Left ventricle myocardium inferior (tissue), 1 donor: ENCODE measurements at places on chromosomes 7 and 10. TPM values are rescaled to one million over a fixed set of nuclear protein-coding genes. Genes with fewer than 3 reads are reported as not detected.
A peak's percentile ranks its signal among the peaks of the same experiment; 100 is the strongest.

GRCh38 chr10:74983383-74983782, 128.1 kb upstream of the SAMD8 start:
- no peak for DNase-seq
- H3K4me3 ChIP-seq = no peak overlapping the region
- no peaks in the 10 kb centered on the region for H3K27me3 ChIP-seq
- H3K36me3 ChIP-seq = peaks cover 66% of the 10 kb centered on the region
- peaks cover 14% of the 10 kb centered on the region for H3K4me1 ChIP-seq

DNA sequence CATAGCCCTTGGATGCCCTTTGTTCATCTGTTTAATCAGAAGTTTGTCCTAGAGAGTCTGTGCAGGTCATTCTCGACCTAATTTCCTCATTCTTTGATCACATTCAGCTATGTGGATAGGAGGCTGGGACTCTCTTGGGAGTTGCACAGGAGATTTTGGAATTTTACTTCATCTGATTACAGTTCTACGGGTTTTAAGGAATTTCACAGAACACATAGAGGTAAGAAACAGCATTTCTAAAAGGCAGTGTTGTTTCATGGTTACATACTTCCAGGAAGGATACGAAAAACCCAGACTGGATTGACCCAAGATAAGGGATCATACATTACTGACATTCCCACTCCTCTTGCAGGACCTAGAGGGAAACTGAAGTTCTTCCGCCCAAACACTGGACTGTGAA, 45.9 kb downstream of the GATA3 start:
- no peaks in the 10 kb centered on the region for H3K36me3 ChIP-seq
- H3K27ac ChIP-seq = no peak overlapping the region
- peaks cover 52% of the 10 kb centered on the region for H3K27me3 ChIP-seq

- peak overlapping the region; percentile 10 for H3K27ac ChIP-seq
- no peaks in the 10 kb centered on the region for H3K27me3 ChIP-seq
- no peak for DNase-seq
- H3K4me3 ChIP-seq = no peak overlapping the region
- H3K4me1 ChIP-seq = peaks cover 39% of the 10 kb centered on the region
These were observed 36.8 kb upstream of the ANK3 start for GRCh38 chr10:60426425-60426824.

- H3K4me1 ChIP-seq = no peaks in the 10 kb centered on the region
- H3K36me3 ChIP-seq = no peaks in the 10 kb centered on the region
- DNase-seq = no peak
- H3K27me3 ChIP-seq = no peaks in the 10 kb centered on the region
- no peak overlapping the region for H3K27ac ChIP-seq
These were observed 230.2 kb downstream of the PCLO start for GRCh38 chr7:82932516-82932915.

- H3K4me1 ChIP-seq = peaks cover 24% of the 10 kb centered on the region
- no peaks in the 10 kb centered on the region for H3K36me3 ChIP-seq
- no peak overlapping the region for H3K4me3 ChIP-seq
- no peaks in the 10 kb centered on the region for H3K27me3 ChIP-seq
These were observed 20.5 kb downstream of the STRA8 start for GRCh38 chr7:135253851-135254771.

GRCh38 chr10:77920495-77920894, 6.1 kb downstream of the DLG5 start:
- DNase-seq = no peak
- no peak overlapping the region for H3K4me3 ChIP-seq
- no peak overlapping the region for H3K27ac ChIP-seq
- peaks cover 22% of the 10 kb centered on the region for H3K4me1 ChIP-seq

- DNase-seq = no peak
- H3K4me3 ChIP-seq = no peak overlapping the region
- no peaks in the 10 kb centered on the region for H3K36me3 ChIP-seq
- H3K4me1 ChIP-seq = peaks cover 20% of the 10 kb centered on the region
- peak overlapping the region; percentile 2 for H3K27ac ChIP-seq
These were observed 28.2 kb downstream of the SEMA3C start for GRCh38 chr7:80890426-80891258.

- H3K4me1 ChIP-seq = no peaks in the 10 kb centered on the region
- no peak overlapping the region for H3K4me3 ChIP-seq
- H3K27ac ChIP-seq = no peak overlapping the region
- no peaks in the 10 kb centered on the region for H3K27me3 ChIP-seq
- DNase-seq = no peak
- H3K36me3 ChIP-seq = no peaks in the 10 kb centered on the region
These were observed 576.9 kb upstream of the GHITM start for GRCh38 chr10:83562381-83562780.

DNA sequence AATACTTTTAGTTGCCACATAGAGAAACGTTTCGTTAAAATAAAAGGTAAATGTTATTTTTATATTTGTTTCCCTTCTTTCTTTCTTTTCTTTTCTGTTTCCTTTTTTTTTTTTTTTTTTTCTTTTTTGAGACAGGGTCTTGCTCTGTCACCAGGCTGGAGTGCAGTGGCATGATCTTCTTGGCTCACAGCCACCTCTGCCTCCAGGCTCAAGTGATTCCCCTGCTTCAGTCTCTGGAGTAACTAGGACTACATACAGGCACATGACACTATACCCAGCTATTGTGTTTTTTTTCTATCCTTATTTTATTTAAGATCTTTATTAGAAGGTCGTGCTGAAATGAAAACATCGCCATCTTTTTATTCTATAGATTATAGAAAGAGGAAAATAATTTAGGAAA, 661.8 kb upstream of the MBL2 start:
- no peaks in the 10 kb centered on the region for H3K4me1 ChIP-seq
- no peaks in the 10 kb centered on the region for H3K27me3 ChIP-seq
- DNase-seq = no peak
- no peak overlapping the region for H3K4me3 ChIP-seq
- no peak overlapping the region for H3K27ac ChIP-seq
- H3K36me3 ChIP-seq = no peaks in the 10 kb centered on the region

GRCh38 chr7:28957751-28958234, 337 bp downstream of the TRIL start:
- peak overlapping the region; percentile 72 for H3K4me3 ChIP-seq
- H3K27me3 ChIP-seq = no peaks in the 10 kb centered on the region
- DNase-seq = no peak
- peaks cover 61% of the 10 kb centered on the region for H3K4me1 ChIP-seq
- H3K36me3 ChIP-seq = no peaks in the 10 kb centered on the region
- H3K27ac ChIP-seq = peak overlapping the region; percentile 78

DNA sequence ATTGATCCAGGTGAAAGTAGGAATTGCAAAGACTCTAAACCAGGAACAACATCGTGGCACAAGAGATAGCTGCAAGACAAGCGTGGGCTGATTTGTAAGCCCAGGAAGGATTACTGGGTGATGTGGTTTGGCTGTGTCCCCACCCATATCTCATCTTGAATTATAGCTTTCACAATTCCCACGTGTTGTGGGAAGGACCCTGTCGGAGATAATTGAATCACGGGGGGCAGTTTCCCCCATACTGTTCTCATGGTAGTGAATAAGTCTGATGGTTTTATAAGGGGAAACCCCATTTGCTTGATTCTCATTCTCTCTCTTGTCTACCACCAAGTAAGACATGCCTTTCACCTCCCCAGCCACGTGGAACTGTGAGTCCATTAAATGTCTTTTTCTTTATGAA, 59.5 kb downstream of the ST8SIA6 start:
- H3K36me3 ChIP-seq = no peaks in the 10 kb centered on the region
- no peaks in the 10 kb centered on the region for H3K4me1 ChIP-seq

- H3K36me3 ChIP-seq = no peaks in the 10 kb centered on the region
- no peak overlapping the region for H3K27ac ChIP-seq
- H3K27me3 ChIP-seq = peaks cover 76% of the 10 kb centered on the region
- no peak for DNase-seq
- no peaks in the 10 kb centered on the region for H3K4me1 ChIP-seq
- no peak overlapping the region for H3K4me3 ChIP-seq
These were observed 102.6 kb upstream of the HABP2 start for GRCh38 chr10:113450046-113450804.

DNA sequence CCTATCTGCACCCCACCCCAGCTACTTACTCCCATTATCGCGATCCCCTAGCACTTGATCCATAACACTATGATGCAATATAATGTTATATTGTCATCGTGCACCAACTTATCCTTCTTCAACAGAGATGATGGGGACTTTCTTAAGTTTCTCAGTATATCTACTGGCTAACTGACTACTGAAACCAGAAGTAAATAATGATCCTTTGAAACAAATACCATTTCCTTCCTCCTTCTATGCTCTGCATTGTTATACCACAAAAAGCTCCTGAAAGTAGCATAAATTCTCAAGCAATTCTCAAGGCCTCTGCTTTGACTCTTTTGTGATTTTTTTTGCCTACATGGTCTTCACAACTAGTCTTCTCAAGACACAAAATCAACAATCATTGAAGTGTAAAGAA, 68.9 kb downstream of the HTR7 start:
- H3K36me3 ChIP-seq = no peaks in the 10 kb centered on the region
- H3K27ac ChIP-seq = no peak overlapping the region
- DNase-seq = no peak

- H3K27me3 ChIP-seq = no peaks in the 10 kb centered on the region
- peaks cover 20% of the 10 kb centered on the region for H3K4me1 ChIP-seq
- no peak for DNase-seq
- no peak overlapping the region for H3K27ac ChIP-seq
These were observed 26.0 kb downstream of the VIPR2 start for GRCh38 chr7:159118623-159119022.

DNA sequence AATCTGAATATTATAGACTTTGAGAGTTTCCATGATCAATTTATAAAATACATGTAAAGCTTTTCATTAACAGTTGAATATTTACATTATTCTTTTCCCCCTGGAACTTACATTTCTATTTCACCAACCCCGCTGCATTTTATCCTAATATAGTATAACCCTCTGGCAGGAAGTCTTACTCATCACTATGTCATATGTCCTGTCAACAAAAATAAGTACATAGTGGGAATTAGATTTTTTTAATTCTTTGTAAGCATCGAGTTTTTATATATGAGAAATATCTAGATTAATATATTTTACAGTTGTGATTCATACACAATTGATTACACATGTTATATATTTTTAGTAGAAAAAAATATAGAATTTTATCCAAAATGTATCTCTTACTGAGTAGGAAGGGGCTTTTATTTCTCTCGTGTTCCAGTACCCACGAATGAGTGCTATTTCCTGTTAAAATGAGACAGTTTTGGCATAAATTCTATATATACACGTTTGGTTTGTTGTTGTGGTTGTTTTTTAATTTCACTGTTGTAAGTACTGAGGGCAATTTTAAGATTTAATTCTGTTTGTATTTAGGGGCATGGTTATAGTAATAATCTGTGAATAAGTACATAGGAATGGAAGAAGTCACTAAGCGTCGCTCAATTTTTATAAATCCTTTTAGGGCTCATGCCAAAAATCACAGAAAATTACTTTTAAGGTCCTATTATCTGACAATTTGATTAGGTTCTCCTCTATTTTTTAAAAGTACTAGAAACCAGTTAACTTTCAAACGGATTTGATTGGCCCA, 87.1 kb downstream of the HECW1 start:
- H3K36me3 ChIP-seq = no peaks in the 10 kb centered on the region
- H3K27ac ChIP-seq = no peak overlapping the region
- no peak overlapping the region for H3K4me3 ChIP-seq
- H3K4me1 ChIP-seq = no peaks in the 10 kb centered on the region

Gene AP1S1
- total RNA-seq = 10.7 TPM

Gene OPN1SW
- total RNA-seq = not detected

Gene IRF5
- total RNA-seq = 2.2 TPM

Gene TMEM176A
- 18.5 TPM for total RNA-seq

Gene SLC26A3
- total RNA-seq = 0.33 TPM

Gene LRIT2
- total RNA-seq = not detected

Gene TRIM50
- total RNA-seq = 0.33 TPM

Gene LIPA
- total RNA-seq = 12.8 TPM

Gene NOS3
- total RNA-seq = 12.6 TPM

Gene CCDC172
- total RNA-seq = not detected
